ENCODE measurements at places on chromosomes 12 and 14.

GRCh38 chr12:21526721-21527345, 737 bp downstream of the SPX start:
- peak overlapping the region; percentile 71 for H3K4me3 ChIP-seq
- H3K4me1 ChIP-seq: peaks cover 3% of the 10 kb centered on the region
- H3K27me3 ChIP-seq: peaks cover 38% of the 10 kb centered on the region
- peaks cover 1% of the 10 kb centered on the region for H3K36me3 ChIP-seq
- H3K27ac ChIP-seq: no peak overlapping the region
- no peak for DNase-seq

DNA sequence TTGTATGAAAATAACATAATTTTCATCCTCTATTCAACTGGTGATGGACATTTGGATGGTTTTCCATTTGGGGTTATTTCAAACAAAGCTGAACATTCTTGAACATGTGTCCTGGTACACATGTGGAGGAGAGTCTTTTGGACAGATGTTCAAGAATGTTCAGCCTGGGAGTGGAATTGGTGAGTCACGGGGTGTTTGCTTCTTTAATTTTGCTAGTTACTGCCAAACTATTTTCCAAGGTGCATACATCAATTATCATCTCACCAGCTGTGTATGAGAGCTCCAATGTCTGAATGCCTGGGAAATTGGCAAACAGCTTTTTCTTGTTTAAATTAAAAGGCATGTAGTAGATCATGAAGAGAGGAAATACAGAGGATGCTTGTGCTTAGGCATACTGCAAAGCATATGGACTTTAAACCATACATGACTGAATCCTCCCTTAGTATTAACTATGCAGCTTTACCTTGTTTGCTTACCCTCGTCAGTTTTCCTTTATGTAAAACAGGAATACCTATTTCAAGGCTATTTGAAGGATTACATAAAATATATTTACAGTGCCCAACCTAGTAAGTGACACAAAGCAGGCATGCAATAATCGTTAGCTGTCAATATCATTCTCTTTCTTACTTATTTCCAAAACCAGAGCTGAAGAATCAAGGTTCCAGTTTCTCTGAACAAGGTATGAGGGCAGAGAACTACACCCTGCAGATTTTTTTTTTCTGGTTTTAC, 152.1 kb downstream of the ITPR2 start:
- peaks cover 23% of the 10 kb centered on the region for H3K36me3 ChIP-seq
- H3K27ac ChIP-seq: peak overlapping the region; percentile 69
- no peaks in the 10 kb centered on the region for H3K4me1 ChIP-seq
- H3K4me3 ChIP-seq: no peak overlapping the region
- no peak for DNase-seq

DNA sequence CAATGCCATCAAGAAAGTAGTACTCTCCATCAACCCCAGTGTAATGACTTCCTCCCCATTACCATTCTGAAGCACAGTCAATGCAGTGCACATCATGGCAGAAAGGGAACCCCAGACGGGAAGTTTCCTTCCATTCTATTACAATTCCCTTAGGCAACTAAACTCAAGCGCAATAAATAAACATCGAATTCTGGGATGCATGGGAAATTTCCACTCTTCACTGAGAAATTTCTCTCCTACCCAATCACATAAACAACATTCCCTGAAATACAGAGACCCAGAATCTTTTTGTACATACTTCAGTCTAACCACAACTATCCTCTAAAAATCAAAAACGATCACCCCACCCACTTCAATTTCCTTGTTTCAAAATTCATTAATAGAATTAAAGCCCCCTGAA, 20.0 kb downstream of the SARNP start:
- no peak for DNase-seq
- no peaks in the 10 kb centered on the region for H3K27me3 ChIP-seq
- no peak overlapping the region for H3K4me3 ChIP-seq
- peaks cover 8% of the 10 kb centered on the region for H3K4me1 ChIP-seq
- peaks cover 56% of the 10 kb centered on the region for H3K36me3 ChIP-seq

- no peaks in the 10 kb centered on the region for H3K27me3 ChIP-seq
- no peak for DNase-seq
- H3K36me3 ChIP-seq: no peaks in the 10 kb centered on the region
- no peak overlapping the region for H3K27ac ChIP-seq
- H3K4me3 ChIP-seq: no peak overlapping the region
Observed at GRCh38 chr12:28884904-28885679, 264.0 kb upstream of the FAR2 start.

GRCh38 chr12:30448038-30448437, 247.6 kb downstream of the IPO8 start:
- no peaks in the 10 kb centered on the region for H3K4me1 ChIP-seq
- DNase-seq: no peak
- no peak overlapping the region for H3K27ac ChIP-seq
- H3K4me3 ChIP-seq: no peak overlapping the region
- no peaks in the 10 kb centered on the region for H3K27me3 ChIP-seq
- no peaks in the 10 kb centered on the region for H3K36me3 ChIP-seq

GRCh38 chr14:46384611-46385010, 267.0 kb downstream of the RPL10L start:
- no peak overlapping the region for H3K27ac ChIP-seq
- DNase-seq: no peak
- no peaks in the 10 kb centered on the region for H3K27me3 ChIP-seq
- no peaks in the 10 kb centered on the region for H3K4me1 ChIP-seq
- no peak overlapping the region for H3K4me3 ChIP-seq

DNA sequence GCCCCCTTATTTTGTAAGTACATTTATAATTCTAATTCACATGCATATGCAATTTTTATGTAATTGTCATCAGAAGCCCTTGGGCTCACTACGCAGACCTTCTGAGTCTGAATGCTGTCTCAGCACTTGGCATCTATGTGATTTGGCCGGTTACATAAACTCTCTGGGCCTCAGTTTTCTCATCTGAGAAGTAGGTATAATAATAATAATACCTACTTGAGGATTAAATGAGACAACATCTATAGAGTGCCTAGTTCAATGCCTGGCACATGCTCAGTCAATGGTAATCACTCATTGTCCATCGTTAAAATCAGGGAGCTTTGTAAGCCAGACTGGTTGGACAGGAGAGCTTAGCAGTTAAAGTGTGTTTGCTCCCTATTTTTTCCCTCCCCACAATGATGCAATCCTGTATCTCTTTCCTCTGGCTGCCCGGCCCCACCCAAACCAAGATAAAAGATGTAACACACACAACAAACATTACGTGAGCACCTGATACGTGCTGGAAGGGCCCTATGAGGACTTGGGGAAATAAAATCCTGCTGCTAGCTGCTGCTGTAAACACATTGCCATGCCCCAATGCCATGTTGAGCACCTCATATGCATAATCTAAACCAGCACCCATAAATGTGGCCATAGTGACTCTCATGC, 235.0 kb downstream of the CRADD start:
- no peaks in the 10 kb centered on the region for H3K4me1 ChIP-seq
- H3K27me3 ChIP-seq: peaks cover 5% of the 10 kb centered on the region
- H3K27ac ChIP-seq: no peak overlapping the region
- H3K4me3 ChIP-seq: no peak overlapping the region

- H3K4me3 ChIP-seq: no peak overlapping the region
- peaks cover 12% of the 10 kb centered on the region for H3K27me3 ChIP-seq
- no peak overlapping the region for H3K27ac ChIP-seq
- no peaks in the 10 kb centered on the region for H3K36me3 ChIP-seq
Observed at GRCh38 chr14:55913324-55914025, 204.7 kb upstream of the PELI2 start.

DNA sequence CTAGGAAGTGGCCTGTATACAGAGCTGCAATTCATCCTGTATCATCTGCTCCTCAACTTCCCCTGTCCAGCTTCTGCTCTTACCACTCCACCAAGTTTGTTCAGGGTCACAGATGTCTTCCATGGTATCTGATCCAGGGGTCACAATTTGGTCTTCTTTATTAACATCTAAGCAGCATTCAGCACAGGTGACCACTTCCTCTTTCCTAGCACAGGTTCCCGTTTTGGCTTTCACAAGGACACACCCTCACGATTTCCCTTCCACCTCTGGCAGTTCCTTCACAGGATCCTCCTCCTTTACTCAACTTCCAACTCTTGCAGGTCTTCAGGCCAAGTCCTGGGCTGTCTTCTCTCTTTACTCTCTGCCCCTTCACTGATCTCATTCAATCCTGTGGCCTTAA, 93.6 kb downstream of the TTC7B start:
- H3K4me1 ChIP-seq: no peaks in the 10 kb centered on the region
- no peak overlapping the region for H3K27ac ChIP-seq
- no peak overlapping the region for H3K4me3 ChIP-seq
- no peak for DNase-seq

GRCh38 chr14:79861111-79861510, 350.2 kb downstream of the DIO2 start:
- H3K27ac ChIP-seq: no peak overlapping the region
- no peaks in the 10 kb centered on the region for H3K4me1 ChIP-seq
- H3K27me3 ChIP-seq: no peaks in the 10 kb centered on the region
- no peaks in the 10 kb centered on the region for H3K36me3 ChIP-seq

DNA sequence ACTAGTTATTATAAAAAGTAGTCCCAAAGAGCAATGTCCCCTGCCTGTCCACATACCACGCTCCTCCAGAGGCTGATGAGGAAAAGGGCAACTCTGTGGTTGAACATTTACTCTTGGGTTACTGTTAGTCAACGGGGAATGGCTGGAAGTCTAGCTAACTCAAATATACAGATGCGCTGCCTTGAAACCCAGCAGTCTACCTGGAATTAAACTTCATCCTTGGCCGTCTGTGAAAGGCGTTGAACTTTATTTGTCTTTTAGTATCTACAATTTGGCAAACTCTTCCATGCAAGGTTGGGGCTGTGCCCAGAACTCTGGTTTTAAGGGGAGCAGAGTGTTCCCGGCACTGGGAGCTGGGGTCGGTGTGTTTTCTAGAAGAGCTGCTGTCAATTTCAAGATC, 3.9 kb upstream of the MEG3 start:
- peaks cover 33% of the 10 kb centered on the region for H3K27me3 ChIP-seq
- H3K4me1 ChIP-seq: no peaks in the 10 kb centered on the region
- H3K27ac ChIP-seq: no peak overlapping the region

DNA sequence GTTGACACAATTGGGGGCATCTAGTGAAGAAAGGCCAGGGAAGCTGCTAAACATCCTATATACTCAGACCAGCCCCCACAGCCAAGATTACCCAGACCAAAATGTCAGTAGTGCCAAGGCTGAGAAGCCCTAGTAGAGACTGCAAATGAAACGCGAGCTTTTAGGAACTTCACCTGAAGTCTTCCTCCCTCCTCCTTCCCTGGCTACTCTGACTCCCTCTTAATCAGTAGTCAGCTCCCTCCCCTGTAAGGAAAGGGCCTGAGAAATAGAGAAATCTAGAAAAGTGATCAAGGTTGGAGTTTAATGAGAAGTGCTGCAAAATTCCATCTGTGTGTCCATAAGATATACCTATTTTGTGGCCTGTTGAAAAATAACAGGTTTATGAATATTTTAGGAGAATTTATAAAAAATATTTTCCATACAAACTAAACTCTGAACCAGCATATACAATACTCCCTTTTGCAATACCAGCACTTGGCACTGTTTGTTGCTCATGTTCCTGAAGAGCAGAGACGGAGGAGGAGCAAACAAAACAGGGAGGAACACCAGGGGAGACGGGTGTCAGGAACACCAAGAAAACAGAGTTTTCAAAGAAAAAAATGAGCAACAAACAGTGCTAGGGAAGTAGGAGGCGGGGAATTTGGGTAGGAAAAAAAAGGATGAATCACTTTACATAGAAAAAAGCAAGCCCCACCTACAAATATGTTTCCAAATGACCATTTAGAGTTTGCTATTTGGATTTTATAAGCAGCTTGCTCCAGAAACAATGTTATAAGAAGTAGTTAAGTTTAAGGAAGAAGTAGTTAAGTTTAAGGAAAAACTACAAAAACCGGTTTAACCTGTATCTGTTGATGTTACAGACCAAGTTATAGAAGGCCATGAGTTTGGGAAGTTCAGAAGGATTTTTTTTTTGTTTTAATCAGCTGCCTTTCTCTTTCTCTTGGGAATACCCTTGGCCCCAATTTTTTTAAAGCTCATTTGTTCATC, 282.1 kb upstream of the GRIP1 start:
- H3K27me3 ChIP-seq: peaks cover 3% of the 10 kb centered on the region
- H3K27ac ChIP-seq: no peak overlapping the region
- no peak overlapping the region for H3K4me3 ChIP-seq
- peaks cover 9% of the 10 kb centered on the region for H3K4me1 ChIP-seq
- no peak for DNase-seq
- no peaks in the 10 kb centered on the region for H3K36me3 ChIP-seq

GRCh38 chr14:100439781-100440180, 116.6 kb downstream of the SLC25A47 start:
- H3K27ac ChIP-seq: peak overlapping the region; percentile 17
- peaks cover 23% of the 10 kb centered on the region for H3K4me1 ChIP-seq
- no peak for DNase-seq
- no peak overlapping the region for H3K4me3 ChIP-seq
- no peaks in the 10 kb centered on the region for H3K27me3 ChIP-seq

- H3K36me3 ChIP-seq: no peaks in the 10 kb centered on the region
- DNase-seq: no peak
- no peak overlapping the region for H3K4me3 ChIP-seq
- H3K4me1 ChIP-seq: peaks cover 2% of the 10 kb centered on the region
- no peak overlapping the region for H3K27ac ChIP-seq
- H3K27me3 ChIP-seq: peaks cover 19% of the 10 kb centered on the region
Observed at GRCh38 chr12:15689751-15690191, 99.4 kb downstream of the EPS8 start.

- H3K27ac ChIP-seq: no peak overlapping the region
- no peaks in the 10 kb centered on the region for H3K27me3 ChIP-seq
- no peak overlapping the region for H3K4me3 ChIP-seq
- no peaks in the 10 kb centered on the region for H3K4me1 ChIP-seq
- DNase-seq: no peak
Observed at GRCh38 chr14:103597623-103598377, 31.2 kb upstream of the KLC1 start.

DNA sequence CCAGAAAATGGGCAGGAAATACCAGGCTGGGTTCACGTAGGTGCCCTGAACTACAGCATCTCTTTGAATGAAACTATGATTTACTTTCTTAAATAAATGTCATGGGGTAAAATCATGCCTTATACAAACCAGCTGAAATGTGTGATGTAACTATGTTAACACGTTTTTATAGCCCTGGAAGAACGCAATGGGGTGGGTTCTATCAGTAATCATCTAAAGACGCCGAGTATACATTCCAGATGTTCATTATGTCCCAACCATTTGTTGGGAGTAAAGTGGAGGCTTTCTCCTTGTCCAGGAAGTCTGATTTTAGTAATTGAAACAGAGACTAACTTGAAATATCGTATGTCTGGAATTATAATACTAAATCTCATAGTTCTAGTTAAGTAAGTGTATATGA, 16.2 kb upstream of the IGF1 start:
- H3K27ac ChIP-seq: no peak overlapping the region
- H3K4me3 ChIP-seq: no peak overlapping the region
- no peaks in the 10 kb centered on the region for H3K36me3 ChIP-seq
- H3K27me3 ChIP-seq: peaks cover 21% of the 10 kb centered on the region

GRCh38 chr12:24815114-24815423, 133.8 kb downstream of the BCAT1 start:
- peak overlapping the region; percentile 82 for H3K27ac ChIP-seq
- H3K36me3 ChIP-seq: peaks cover 29% of the 10 kb centered on the region
- DNase-seq: no peak
- H3K4me1 ChIP-seq: peaks cover 20% of the 10 kb centered on the region
- H3K27me3 ChIP-seq: no peaks in the 10 kb centered on the region
- H3K4me3 ChIP-seq: peak overlapping the region; percentile 82

- no peaks in the 10 kb centered on the region for H3K4me1 ChIP-seq
- peaks cover 41% of the 10 kb centered on the region for H3K27me3 ChIP-seq
- DNase-seq: no peak
- no peak overlapping the region for H3K27ac ChIP-seq
- H3K36me3 ChIP-seq: no peaks in the 10 kb centered on the region
Observed at GRCh38 chr12:109711596-109712461, 1.8 kb upstream of the FAM222A start.
